Activated naive CD4-positive, alpha-beta T cell treated with anti-CD3 and anti-CD28 coated beads, Interleukin-2, amount 50 U/mL, for 72 hours (primary cell): ENCODE measurements at places on chromosomes 16 and 17. TPM values are rescaled to one million over a fixed set of nuclear protein-coding genes. Genes with fewer than 3 reads are reported as not detected.

GRCh38 chr17:11490171-11490755 is 108.0 kb upstream of the DNAH9 start:
- DNase-seq = no peak

- no peak for DNase-seq
Observed at GRCh38 chr17:66511135-66511534, 208.7 kb downstream of the PRKCA start.

DNA sequence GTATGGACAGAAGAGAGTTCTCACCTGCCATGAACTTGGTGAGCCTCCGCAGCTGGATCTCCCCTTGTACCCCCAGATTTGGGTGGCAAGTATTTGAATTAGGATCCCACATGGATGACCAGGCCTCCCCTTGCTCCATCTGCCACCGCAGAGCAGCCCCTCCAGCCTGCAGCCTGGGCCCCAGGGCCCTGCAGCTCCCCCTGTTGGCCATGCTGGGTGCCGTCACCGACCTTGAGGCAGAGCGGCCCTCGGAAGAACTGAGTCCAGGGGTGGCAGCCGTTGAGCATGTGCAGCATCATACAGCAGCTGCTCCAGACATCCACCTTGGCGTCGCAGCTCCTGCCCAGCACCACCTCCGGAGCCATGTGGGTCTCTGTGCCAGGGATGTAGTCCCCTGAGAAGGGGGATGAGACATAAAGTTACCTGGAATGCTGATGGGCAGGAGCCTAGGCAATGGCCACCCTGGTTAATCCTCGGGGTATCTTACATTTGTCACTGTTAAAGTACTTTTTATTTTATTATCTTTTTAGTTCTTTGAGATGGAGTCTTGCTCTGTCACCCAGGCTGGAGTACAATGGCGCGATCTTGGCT is 9.0 kb upstream of the SPATA32 start:
- DNase-seq = no peak

CHRNE gene
- 0.27 TPM for total RNA-seq

DNA sequence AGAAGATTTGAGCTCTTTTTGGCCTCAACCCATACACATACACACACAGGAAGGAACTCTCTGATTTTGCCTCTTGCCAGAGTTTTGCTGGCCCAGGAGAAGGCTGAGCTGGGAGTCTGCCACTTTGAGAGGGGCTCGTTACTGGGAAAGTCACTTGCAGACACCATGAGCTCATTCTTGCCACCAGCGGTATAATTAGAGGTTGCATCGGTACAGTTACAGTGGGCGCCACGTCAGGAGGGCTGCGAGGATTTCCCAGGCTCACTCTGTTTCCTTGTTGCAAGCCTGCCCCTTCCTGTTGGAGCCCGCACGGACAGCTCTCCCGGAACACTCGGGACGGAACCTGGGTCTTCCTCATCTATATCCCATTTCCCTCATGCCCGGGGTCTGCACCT is 3.1 kb upstream of the SDK2 start:
- no peak for DNase-seq

DNA sequence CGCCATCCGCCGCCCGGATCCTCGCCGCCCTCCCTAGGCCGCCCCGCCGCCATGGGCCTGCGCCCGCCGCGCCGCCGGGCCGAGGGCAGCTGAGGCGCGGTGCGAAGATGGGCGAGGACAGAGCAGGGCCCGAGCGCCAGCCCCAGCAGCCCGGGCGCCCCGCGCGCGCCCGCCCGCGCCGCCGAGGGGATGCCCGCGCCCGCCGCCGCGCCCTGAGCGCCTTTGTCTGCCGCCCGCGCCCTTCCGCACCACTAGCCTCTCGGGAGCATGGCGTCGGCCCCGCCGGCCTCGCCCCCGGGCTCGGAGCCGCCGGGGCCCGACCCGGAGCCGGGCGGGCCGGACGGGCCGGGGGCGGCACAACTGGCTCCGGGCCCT is 278 bp downstream of the RAB11FIP3 start:
- peak; percentile 68 for DNase-seq

C16orf89 gene
- total RNA-seq = not detected

PLK1 gene
- 93.4 TPM for total RNA-seq

DNA sequence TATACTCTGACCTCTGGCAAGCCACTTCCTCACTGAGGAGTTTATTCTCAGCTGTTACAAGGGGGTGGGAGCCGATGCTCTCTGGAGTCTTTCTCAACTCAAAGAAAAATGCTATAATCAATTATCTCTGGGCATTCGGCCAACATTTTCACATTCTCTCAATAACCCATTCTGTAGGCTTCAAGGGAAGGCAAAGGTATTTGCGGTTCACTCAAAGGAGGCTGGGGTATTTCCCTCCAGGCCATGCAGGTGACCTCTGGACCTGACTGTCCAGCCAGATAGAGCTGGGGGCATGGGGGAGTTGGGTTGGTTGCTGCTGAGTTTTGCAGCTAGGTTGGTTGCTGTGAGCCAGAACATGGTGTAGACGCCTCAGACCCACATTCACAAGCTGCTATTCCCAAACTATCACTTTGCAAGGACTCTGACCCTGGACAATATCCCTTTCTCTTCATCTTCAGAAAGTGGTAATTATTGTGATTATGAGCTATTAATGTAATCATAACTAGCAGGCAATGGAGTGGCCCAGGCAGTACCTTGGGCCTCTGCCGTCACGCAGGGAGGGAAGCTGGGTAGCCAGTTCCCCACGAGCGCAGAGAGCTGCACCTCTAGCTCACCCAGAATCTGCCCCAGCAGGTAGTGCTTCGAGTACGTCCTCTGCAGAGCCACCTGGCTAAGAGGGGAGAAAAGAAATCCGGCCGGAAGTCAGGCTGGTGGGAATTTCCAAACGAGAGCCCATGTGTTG is 42.1 kb downstream of the AIPL1 start:
- no peak for DNase-seq

ANKS4B gene
- not detected for total RNA-seq

DNA sequence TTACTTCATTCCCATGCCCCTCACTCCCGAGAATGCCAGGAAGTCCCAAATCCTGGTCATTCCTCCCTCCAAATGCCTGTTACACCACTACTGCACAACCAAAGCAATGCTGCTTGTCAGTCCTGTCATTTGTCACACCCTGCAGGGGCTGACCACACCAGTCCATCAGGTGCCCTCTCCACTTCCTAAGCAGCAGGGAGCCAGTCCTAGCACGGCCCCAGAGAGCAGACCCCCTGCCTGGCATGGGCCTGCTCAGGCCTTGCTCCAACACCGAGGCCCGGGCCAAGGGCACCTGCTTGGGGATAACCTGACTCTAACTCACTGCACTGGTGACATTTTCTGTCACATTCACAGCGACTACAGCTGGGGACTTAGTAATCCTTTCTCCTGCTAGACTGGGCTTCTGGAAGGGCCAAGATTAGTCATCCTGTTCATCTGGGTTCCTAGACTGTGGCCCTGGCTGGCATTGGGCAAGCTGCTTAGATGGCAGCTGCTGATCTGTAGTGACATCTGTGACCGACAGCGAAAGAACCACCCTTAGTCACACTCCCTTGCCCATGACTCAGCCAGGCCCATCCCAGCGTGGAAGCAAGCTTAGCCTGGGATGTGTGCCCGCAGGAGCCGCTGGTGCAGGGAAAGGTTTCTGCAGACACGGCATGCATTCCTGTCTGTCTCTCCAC is 5.4 kb downstream of the ALYREF start:
- DNase-seq = no peak

GRCh38 chr16:25264597-25264996 is 7.0 kb upstream of the ZKSCAN2 start:
- DNase-seq = no peak
